ENCODE measurements at places on chromosomes 11 and 22. TPM values are rescaled to one million over a fixed set of nuclear protein-coding genes. Genes with fewer than 3 reads are reported as not detected.
A peak's percentile ranks its signal among the peaks of the same experiment; 100 is the strongest.

GRCh38 chr22:29216011-29216872, 10.5 kb downstream of the EMID1 start:
- no peak overlapping the region for H3K4me3 ChIP-seq
- no peaks in the 10 kb centered on the region for H3K36me3 ChIP-seq
- no peaks in the 10 kb centered on the region for H3K4me1 ChIP-seq
- H3K27me3 ChIP-seq, result no peaks in the 10 kb centered on the region
- no peak for DNase-seq

DNA sequence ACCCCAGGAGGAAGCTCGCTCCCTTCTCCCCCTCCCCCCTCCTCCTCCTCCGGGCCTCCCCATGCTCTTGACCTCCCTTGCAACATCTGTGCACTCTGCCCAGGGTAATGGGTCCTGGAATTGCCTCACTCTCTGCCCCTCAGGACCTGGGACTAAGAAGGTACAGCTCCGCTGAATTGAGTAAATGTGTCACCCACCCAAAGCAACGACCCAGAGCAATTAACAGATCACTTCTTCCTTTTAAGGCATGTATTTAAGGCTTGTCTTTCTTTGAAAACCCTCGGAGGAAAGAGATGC, 15.1 kb downstream of the GDPD5 start:
- no peaks in the 10 kb centered on the region for H3K27me3 ChIP-seq
- DNase-seq, result no peak
- peaks cover 30% of the 10 kb centered on the region for H3K4me1 ChIP-seq
- peak overlapping the region; percentile 76 for H3K27ac ChIP-seq

GRCh38 chr22:20319041-20319744, 667 bp downstream of the DGCR6L start:
- H3K36me3 ChIP-seq, result peaks cover 9% of the 10 kb centered on the region
- H3K4me3 ChIP-seq, result peak overlapping the region; percentile 97
- no peaks in the 10 kb centered on the region for H3K27me3 ChIP-seq
- H3K4me1 ChIP-seq, result peaks cover 55% of the 10 kb centered on the region
- peak; percentile 25 for DNase-seq

GRCh38 chr11:120651396-120651795, 139.8 kb downstream of the GRIK4 start:
- DNase-seq, result no peak
- H3K36me3 ChIP-seq, result no peaks in the 10 kb centered on the region
- H3K27me3 ChIP-seq, result no peaks in the 10 kb centered on the region

GRCh38 chr11:3879967-3880542, 24.6 kb downstream of the STIM1 start:
- H3K36me3 ChIP-seq, result peaks cover 6% of the 10 kb centered on the region
- peaks cover 64% of the 10 kb centered on the region for H3K4me1 ChIP-seq
- H3K27ac ChIP-seq, result peak overlapping the region; percentile 36
- DNase-seq, result no peak
- no peaks in the 10 kb centered on the region for H3K27me3 ChIP-seq

DNA sequence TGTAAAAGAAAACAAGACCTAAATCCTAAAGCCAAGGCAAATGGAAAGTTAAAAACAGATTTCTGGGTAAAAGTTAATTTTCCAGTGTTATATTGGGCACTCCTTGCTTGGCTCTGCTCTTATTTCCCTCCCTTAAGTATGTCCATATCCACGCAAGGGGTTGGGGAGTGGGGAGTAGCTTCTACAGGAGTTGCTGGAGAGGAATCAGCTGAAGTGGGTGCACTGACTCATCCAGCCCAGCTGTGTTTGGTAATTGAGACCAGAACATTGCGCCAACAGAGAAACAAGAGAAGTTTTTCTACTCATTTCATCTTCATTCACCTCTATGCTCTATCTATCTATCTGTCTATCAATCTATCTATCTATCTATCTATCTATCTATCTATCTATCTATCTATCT, 298.4 kb upstream of the PDGFD start:
- no peaks in the 10 kb centered on the region for H3K36me3 ChIP-seq
- no peak overlapping the region for H3K27ac ChIP-seq
- DNase-seq, result no peak
- H3K4me3 ChIP-seq, result no peak overlapping the region
- no peaks in the 10 kb centered on the region for H3K4me1 ChIP-seq

- peaks cover 10% of the 10 kb centered on the region for H3K27me3 ChIP-seq
- no peak for DNase-seq
- H3K4me3 ChIP-seq, result no peak overlapping the region
- no peaks in the 10 kb centered on the region for H3K4me1 ChIP-seq
These were observed 89.5 kb upstream of the HTATIP2 start for GRCh38 chr11:20274031-20274430.

DNA sequence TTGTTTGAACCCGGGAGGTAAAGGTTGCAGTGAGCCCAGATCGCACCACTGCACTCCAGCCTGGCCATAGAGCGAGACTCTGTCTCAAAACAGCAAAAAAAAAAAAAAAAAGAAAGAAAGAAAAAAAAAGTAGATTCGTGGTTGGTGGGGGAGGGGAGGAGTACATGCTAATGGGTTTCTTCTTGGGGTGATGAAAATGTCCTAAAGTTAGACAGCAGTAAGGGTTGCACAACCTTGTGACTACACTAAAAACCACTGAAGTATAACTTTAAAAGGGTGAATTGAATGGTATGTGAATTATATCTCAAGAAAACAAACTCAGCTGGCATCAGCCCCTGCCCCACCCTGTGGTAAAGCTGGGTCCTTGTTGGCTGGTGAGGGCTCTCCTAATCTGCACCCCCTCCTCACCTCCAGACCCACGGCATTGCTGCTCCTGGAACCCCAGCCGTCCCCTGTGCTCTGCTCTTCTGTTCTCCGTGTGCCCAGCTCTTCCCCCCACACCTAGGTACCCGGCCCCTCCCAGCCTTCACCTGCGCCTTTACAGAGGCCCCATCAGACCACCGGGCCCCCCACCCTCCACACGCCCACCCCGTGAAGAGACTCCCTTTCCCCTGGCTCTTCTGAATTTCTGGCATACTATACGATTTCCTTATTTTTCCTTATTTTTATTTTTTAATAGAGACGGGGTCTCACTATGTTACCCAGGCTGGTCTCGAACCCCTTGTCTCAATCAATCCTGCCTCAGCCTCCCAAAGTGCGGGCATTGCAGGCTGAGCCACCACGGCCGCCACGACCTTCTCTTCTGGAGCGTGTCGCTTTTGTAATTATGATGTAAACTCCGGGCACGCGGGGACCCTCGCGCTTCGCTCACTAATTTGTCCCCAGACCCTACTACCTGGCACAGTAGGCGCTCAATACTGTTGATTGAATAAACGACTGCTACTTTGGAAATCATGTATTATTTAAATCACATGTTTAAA, 924 bp upstream of the FADD start:
- DNase-seq, result no peak
- peaks cover 11% of the 10 kb centered on the region for H3K27me3 ChIP-seq
- H3K4me1 ChIP-seq, result peaks cover 42% of the 10 kb centered on the region
- peak overlapping the region; percentile 99 for H3K27ac ChIP-seq
- peak overlapping the region; percentile 98 for H3K4me3 ChIP-seq
- peaks cover 28% of the 10 kb centered on the region for H3K36me3 ChIP-seq

DNA sequence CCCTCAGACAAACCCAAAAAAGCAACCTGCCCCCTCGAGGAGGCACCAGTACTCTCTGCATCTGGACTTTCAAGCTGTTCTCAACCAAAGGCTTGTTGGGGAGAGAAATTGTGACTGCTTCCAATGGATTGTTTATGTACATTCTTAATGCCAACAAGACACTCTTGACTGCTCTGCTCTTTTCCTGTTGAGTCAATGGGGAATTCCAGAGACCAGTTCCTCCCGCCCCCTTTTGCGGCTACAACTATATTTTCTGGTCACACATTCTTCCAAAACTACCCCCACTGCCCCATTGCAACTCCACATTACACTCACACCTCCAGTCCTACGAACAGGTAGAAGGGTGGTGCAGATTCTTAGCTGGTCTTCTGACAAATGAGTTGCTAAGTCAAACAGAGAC, 187.0 kb downstream of the DSCAML1 start:
- H3K27ac ChIP-seq, result no peak overlapping the region
- no peaks in the 10 kb centered on the region for H3K27me3 ChIP-seq
- H3K36me3 ChIP-seq, result no peaks in the 10 kb centered on the region
- H3K4me1 ChIP-seq, result peaks cover 18% of the 10 kb centered on the region

DNA sequence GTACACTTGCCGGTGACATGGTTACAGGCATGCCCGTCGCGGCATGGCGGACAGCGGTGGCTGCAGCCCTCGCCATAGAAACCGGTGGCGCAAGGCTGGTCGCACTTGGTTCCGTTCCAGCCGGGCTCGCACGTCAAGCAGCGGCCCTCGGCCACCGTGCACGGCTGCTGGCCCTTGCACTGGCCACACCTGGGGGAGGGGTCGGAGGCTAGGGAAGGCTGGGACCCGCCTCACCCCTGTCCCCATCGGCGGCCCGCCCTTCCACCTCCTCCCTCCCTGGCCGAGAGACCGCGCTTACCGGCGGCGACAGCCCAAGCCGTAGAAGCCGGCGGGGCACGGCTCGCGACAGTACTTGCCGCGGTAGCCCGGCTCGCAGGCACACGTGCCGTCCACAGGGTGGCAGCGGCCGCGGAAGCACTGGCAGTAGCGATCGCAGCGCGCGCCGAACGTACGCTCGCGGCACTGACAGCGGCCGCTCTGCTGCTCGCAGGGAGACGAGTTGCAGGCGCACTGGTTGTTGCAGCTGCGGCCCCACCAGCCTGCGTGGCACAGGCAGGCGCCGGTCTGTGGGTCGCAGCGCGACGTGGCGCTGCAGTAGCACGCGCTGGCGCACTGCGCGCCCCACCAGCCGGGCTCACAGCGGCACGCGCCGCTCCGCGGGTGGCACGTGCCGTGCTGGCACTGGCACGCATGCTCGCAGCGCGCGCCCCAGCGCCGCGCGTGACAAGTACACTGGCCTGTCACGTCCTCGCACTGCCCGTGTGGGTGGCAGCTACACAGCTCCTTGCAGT, 6.7 kb downstream of the SCARF2 start:
- no peak overlapping the region for H3K27ac ChIP-seq
- H3K4me1 ChIP-seq, result peaks cover 16% of the 10 kb centered on the region
- H3K36me3 ChIP-seq, result peaks cover 4% of the 10 kb centered on the region
- H3K4me3 ChIP-seq, result peak overlapping the region; percentile 43
- H3K27me3 ChIP-seq, result peaks cover 75% of the 10 kb centered on the region

GRCh38 chr22:45226503-45227186, 14.0 kb downstream of the KIAA0930 start:
- H3K27me3 ChIP-seq, result no peaks in the 10 kb centered on the region
- no peak overlapping the region for H3K4me3 ChIP-seq
- no peak for DNase-seq

GRCh38 chr11:34256626-34257025, 101.2 kb downstream of the ABTB2 start:
- peaks cover 13% of the 10 kb centered on the region for H3K27me3 ChIP-seq
- no peak overlapping the region for H3K4me3 ChIP-seq
- no peaks in the 10 kb centered on the region for H3K36me3 ChIP-seq
- no peak for DNase-seq
- H3K4me1 ChIP-seq, result peaks cover 2% of the 10 kb centered on the region

DNA sequence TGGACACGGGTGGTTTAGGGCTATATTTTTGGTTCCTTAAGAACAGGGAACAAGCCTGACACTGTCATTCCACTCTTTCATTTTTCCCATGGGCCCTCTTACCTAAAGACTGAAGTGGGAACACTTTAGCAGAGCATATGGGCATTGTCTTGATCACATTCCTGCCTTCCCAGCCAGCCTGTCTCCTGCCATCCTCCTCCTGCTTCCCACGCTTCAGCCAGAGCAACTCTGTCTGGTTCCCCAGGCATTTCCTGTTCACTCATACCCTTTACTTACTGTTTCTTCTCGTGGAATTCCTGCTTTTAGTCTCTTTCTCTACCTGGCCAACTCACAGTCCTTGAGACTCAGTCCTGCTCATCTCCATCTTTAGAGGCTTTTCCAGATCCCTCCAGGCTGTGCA, 22.8 kb downstream of the MRPL16 start:
- peaks cover 67% of the 10 kb centered on the region for H3K36me3 ChIP-seq
- no peak for DNase-seq
- peaks cover 48% of the 10 kb centered on the region for H3K4me1 ChIP-seq
- H3K27ac ChIP-seq, result no peak overlapping the region
- H3K27me3 ChIP-seq, result no peaks in the 10 kb centered on the region

- peaks cover 10% of the 10 kb centered on the region for H3K27me3 ChIP-seq
- peaks cover 14% of the 10 kb centered on the region for H3K4me1 ChIP-seq
- DNase-seq, result no peak
- H3K4me3 ChIP-seq, result no peak overlapping the region
These were observed 30.7 kb downstream of the ME3 start for GRCh38 chr11:86641537-86642261.

DNA sequence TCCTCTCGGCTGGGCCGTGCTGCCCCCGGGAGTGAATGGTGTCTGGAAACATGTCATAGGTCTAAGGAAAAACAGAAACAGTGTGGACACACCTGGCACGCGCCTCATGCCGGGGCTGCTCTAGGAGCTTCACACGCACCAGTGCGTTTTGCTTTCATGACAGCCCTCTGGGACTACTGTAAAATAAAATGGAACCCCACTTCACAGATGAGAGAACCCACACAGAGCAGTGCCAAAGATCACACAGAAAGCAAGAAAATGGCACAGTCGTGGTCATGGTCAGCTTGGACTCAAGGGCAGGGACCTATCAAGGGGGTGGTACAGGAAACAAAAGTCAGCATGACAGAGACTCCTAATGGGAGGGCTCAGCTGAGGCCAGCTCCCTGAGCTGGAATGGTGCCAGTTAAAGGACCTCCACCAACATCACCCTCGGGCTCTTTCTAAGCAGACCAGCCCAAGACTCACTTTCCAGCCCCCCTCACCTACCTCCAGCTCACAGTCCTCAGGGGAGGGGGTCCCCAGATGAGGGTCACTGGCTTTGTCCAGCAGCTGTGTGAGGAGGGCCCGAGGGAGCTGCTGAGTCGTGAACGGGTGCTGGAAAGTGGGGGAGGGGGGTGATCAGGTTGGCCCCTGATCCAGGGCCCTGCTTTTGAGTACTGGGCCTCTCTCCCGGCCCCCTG, 3.3 kb downstream of the MAP4K2 start:
- no peak for DNase-seq
- no peaks in the 10 kb centered on the region for H3K27me3 ChIP-seq
- no peak overlapping the region for H3K4me3 ChIP-seq
- H3K27ac ChIP-seq, result no peak overlapping the region
- H3K4me1 ChIP-seq, result peaks cover 49% of the 10 kb centered on the region
- peaks cover 28% of the 10 kb centered on the region for H3K36me3 ChIP-seq

GRCh38 chr11:76131671-76132631, 74.4 kb downstream of the WNT11 start:
- H3K27ac ChIP-seq, result peak overlapping the region; percentile 37
- no peaks in the 10 kb centered on the region for H3K27me3 ChIP-seq
- H3K36me3 ChIP-seq, result peaks cover 2% of the 10 kb centered on the region
- no peak for DNase-seq

GRCh38 chr11:93392867-93393266, 62.3 kb downstream of the DEUP1 start:
- no peaks in the 10 kb centered on the region for H3K4me1 ChIP-seq
- DNase-seq, result no peak
- peaks cover 9% of the 10 kb centered on the region for H3K27me3 ChIP-seq
- no peak overlapping the region for H3K4me3 ChIP-seq
- no peak overlapping the region for H3K27ac ChIP-seq

- no peak for DNase-seq
- peaks cover 2% of the 10 kb centered on the region for H3K4me1 ChIP-seq
- no peak overlapping the region for H3K27ac ChIP-seq
- H3K27me3 ChIP-seq, result peaks cover 6% of the 10 kb centered on the region
These were observed 215.3 kb upstream of the TBCEL start for GRCh38 chr11:120808616-120809050.

The GGTLC2 gene
- total RNA-seq, result not detected

The NLRP14 gene
- not detected for total RNA-seq

The GSTT2B gene
- not detected for total RNA-seq

The KDM4F gene
- total RNA-seq, result not detected

The HYLS1 gene
- 17.4 TPM for total RNA-seq
